ENCODE measurements at places on chromosomes 16 and 17.
A peak's percentile ranks its signal among the peaks of the same experiment; 100 is the strongest.

DNA sequence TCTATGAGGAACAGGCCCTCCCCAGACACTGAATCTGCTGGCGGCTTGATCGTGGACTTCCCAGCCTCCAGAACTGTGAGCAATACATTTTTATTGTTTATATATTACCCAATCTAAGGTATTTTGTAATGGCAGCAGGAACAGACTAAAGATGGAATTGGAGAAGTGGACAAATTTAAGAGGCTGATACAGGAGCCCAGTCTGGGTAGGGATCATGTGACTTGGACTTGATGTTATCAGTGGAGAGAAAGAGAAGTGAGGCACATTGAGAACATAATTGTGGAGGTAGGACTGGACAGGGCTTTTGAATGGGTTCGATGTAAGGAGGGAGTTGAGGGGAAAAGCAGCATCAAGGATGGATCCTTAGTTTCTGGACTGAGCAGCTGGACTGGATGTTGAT is 93.8 kb downstream of the USP31 start:
- DNase-seq, result no peak

DNA sequence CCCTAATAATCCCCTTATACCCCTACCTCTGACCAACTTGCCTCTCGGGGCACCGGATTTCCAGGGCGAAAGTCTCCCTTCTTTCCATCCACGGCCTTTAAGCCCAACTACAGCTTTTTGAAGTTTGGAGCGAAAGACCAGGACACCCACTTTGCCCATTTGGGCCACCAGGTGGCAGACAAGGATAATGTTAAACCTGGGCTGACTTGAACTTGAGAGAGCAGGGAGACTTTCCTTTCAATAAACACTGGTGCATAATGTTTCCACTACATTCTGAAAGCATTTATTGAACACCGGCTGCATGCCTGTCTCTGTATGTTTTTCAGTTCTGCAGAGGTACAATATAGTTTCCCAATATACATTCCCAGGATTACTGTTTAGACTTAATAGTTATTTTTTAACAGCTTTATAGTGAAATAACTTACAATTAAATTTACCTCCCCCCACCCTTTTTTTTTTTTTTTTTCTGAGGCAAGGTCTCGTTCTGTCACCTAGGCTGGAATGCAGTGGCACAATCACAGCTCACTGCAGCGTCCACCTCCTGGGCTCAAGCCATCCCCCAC is 6.9 kb upstream of the CES3 start:
- DNase-seq, result peak; percentile 49

GRCh38 chr16:14307059-14307526 is 236.0 kb downstream of the MRTFB start:
- DNase-seq, result no peak

GRCh38 chr17:42287305-42287976 is 857 bp upstream of the STAT5A start:
- DNase-seq, result no peak

- no peak for DNase-seq
These were observed 159.1 kb downstream of the HS3ST3B1 start for GRCh38 chr17:14459955-14460354.

GRCh38 chr17:55693254-55694216 is 29.1 kb downstream of the TMEM100 start:
- DNase-seq, result no peak

DNA sequence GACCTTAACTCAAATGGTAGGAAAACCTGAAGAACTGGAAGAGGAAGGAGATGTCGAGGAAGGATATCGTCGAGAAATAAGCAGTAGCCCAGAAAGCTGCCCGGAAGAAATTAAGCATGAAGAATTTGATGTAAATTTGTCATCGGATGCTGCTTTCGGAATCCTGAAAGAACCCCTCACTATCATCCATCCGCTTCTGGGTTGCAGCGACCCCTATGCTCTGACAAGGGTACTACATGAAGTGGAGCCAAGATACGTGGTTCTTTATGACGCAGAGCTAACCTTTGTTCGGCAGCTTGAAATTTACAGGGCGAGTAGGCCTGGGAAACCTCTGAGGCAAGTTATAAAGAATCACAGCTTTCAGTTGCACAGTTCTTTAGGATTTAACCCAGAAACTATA is 15.5 kb downstream of the ERCC4 start:
- no peak for DNase-seq

GRCh38 chr16:85394456-85395206 is 218.5 kb upstream of the GSE1 start:
- DNase-seq, result no peak

DNA sequence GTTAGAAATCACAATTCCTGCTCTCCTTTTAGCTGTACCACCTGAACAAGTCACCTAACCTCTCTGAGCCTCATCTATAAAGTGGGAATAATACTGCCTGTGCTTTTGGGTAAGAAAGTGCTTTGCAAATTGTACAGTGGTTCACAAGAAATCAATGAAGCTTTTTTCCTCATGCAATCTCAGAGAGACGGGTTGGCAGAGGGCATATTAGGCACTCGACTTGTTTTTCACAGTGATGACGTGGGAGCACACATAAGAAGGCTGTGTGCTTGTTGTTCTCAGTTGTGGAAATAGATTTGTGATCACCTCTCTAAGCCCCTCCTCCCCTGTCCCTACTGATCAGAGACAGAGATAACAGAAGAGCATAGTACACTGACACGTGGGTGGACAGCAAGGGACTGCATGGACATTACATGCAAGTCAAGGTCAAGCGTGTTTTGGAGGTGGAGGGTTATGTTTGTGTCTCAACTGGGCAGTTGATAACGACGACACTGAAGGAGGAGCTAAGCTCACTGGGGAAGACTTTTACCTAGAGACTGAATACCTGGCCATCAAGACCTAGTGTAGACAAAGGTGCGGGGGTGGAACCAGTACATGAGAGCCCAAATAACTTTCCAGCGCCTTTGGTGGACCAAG is 1.7 kb upstream of the GPT2 start:
- DNase-seq, result no peak

DNA sequence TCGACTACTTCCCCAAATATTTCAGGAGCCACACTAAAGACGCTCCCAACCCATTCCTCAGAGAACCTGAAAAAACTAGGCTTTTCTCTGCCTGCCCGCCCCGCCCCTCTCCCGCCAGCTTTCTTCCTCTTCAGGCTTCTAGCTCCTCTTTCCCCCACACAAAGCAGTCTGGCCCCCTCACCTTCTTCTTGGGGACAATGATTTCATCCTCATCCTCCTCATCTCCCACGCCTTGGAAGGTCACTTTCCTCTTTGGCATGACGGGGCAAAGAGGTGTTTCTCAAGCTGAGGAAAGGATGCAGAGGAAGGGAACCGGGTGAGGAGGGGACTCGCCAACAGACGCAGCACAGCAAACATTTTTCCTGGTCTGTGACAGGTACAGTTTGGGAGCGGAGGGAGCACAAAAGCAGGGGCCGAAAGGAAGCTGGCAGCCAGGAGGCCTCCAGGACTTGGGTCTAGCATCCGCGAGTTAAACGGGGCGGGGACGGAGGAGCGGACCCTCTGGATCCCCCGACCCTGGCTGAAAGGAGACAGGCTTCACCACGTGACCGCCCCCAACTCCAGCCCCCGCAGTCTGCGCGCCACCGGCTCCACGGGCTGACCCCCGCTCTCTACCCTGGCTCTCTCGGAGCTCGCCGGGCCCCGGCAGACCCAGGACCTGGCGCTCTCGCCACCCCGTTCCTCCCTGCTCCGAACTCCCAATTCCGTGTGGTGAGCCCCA is 525 bp downstream of the CD2BP2 start:
- no peak for DNase-seq

DNA sequence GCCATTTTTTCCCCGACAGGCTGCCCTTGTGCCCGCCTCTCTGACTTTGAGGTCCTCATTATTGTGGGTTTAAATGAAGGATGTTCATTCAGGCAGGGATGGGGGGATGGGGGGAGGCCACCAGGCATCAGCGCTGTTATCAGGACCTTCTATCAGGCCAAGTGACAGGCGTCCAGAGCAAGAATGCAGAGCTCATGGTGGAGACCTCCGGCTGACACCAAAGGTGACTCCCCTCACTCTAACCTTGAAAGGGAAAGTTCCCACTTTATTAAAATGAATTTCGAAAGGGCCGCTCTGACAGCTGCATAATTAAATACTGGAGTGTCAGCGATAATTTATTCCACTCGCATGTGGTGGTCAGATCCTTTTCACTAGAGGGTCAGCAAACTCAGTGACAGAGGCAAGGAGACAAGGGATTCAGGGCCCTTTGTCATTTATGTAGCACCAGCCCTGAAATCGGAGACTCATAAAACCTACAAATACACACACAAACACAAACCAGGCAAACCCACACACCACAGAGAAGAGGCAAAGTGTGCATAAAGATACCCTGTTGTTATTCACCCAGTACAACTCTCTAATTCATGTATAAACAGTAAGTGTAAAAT is 436.0 kb downstream of the MAF start:
- DNase-seq, result no peak

- no peak for DNase-seq
These were observed 45.7 kb downstream of the DYNLRB2 start for GRCh38 chr16:80586476-80586875.

GRCh38 chr16:23382279-23382678 is 70.7 kb downstream of the COG7 start:
- no peak for DNase-seq

DNA sequence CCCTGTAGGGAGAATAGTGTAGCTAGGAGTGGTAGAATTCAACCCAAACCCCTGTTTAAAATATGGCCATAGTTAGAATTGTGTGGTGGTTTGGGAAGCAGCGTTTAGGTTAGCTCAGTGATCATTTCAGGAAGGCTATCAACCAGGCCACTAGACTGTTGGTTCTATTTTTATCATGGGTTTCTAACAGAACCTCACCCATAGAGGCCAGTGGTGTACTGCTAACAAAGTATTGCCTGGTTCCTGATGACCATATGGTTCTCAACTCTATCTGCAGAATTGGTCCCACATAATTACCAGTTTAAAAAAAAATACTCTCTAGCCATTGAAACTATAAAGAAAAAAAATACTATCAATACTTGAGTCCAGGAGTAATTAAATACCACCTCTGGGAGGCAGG is 70.5 kb upstream of the RASL10B start:
- DNase-seq, result no peak

DNA sequence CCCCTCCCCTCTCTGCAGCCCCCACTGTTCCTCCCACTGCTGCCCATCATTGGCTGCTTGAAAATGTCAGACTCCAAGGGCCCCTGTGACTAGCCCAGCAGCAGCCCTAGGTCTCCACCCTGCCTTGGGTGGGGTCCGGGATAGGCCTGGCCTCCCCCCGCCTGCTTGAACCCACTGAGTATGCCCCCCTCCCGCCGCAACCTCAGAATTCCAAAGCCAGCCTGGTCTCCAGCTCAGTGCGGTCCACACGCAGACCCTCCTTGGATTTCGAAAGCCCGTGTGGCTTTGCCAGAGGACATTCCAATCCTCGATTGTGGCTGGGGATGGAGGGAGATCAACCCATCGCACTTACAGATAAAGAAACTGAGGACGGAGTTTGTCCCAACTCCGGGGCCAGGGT is 6.4 kb downstream of the DPEP1 start:
- DNase-seq, result no peak

DNA sequence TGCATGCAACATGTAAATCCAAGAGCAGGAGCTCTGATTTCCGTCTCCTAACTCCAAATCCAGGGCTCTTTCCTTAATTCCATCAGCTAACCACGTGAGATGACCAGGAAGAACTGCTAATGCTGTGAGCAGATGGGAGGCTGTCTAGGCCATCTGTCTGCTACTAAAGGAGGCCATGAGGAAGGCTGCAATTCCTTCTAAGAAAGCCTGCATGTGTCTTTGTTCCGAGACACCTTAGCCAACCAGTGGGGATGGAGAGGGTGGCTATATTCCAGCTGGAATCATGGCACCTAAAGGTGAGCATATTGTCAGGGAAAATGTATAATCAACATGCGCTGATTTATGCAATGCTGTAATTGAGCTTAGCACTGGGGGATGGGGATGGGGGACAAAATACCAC is 267.2 kb upstream of the CDH5 start:
- DNase-seq, result no peak

- DNase-seq, result no peak
These were observed 99.3 kb upstream of the SOX9 start for GRCh38 chr17:72021417-72022041.

GRCh38 chr17:82529914-82530300 is 10.4 kb downstream of the FOXK2 start:
- no peak for DNase-seq

DNA sequence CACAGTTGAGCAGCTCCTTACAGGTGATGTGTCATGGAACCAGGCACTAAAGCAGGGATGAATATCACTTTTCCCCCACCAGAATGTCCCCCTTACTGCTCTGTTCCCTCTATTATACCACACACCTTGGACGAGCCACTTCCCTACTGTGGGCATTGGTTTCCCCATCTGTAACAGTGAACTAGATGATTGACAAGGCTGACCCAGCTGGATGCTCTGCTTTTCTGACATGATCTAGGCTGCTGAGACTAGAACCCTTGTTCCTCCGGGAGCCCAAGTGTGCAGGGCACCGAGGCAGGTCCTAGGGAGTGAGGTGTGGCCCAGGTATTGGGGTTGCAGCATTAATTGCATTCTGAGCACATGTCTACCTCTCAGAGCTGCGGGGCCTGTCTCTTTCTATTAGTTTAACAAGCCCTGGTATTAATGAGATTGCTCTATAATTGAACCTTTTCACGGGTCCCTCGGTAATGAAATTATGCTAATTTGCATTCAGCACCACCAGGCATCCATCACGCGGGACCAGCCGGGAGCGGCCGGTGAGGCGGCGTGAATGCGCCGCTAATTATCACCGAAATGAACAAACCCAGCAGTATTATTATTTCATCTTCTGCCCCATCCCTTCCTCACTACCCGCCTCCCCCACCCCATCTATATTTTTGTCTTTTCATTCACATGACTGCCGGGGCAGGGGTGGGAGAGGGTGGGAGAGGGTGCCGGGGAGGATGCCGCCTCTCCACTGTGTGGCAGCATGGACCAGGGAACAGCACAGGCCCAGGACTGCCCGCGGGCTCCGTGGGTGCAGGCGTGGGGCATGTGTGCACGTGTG is 121.1 kb downstream of the CYLD start:
- no peak for DNase-seq

- no peak for DNase-seq
These were observed 161.7 kb downstream of the SOX9 start for GRCh38 chr17:72282439-72283029.

DNA sequence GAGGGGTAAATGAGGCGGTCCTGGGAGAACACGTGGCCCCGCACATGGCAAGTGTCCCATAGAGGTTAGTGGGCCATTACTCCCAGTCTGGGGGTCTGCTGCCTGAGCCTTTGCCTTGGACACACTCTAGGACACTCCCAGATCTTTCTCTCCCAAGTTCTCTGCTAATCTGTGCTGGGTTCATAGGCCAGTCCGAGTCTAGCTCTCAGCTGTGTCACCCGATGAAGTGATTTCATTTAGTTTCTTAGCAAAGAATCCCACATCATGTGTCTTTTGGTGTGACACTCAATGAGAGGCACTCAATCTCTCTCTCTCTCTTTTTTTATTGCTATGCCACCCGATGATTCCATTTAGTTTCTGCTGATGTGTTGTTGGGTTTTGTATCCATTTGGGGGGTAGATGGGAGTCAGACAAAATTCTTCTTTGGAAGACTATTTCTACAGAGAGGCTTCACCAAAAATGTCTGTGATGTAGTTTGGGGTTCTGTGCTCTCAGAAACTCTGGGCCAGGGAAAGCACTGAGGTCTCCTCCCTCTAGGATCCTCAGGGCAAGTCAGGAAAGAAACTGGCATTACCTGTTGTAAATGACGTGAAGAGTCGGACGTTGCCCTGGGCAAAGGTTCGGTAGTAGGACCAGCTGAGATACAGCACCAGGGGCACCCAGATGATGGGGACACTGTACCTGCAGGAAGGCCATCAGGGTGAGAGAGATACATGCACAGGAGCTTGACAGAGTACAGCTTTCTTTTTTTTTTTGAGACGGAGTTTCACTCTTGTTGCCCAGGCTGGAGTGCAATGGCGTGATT is 25.2 kb upstream of the MLKL start:
- no peak for DNase-seq

- DNase-seq, result no peak
These were observed 12.6 kb upstream of the SLC12A3 start for GRCh38 chr16:56852401-56852730.

Measured in GM18507 (cell line).